Vagina (tissue), 2 donors: ENCODE measurements at places on chromosomes 13 and 19.

DNA sequence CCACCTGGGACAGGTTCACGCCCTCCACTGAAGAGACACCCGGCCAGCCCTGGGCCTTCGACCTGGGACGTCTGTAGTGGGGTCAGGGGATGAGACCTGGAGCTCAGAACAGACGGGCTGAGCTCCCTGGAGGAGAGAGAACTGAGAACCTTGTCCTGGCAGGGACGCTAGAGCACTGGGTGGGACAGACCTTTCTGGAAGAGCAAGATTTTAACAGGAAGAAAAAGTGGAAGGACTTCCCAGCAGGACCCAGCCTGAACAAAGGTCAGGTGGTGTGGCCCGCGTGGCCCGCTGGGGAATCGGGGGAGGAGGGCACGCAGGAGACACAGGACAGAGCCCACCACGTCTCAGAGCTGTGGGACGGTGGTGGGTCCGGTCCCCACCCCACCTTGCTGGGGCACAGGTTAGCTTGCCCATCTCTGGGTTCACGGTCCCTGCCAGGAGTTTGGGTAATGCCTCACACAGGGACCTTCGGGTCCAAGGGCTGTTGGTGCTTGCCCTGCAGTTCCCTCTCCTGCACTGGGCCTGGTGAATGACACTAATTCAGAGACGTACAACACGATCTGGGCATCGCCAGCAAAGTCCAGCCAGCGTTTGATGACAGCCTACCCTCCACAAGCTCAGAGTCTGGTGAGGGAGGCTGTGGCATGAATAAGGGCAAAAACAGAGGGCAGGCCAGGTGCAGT is 1.2 kb upstream of the EFNA2 start:
- DNase-seq: no peak

DNA sequence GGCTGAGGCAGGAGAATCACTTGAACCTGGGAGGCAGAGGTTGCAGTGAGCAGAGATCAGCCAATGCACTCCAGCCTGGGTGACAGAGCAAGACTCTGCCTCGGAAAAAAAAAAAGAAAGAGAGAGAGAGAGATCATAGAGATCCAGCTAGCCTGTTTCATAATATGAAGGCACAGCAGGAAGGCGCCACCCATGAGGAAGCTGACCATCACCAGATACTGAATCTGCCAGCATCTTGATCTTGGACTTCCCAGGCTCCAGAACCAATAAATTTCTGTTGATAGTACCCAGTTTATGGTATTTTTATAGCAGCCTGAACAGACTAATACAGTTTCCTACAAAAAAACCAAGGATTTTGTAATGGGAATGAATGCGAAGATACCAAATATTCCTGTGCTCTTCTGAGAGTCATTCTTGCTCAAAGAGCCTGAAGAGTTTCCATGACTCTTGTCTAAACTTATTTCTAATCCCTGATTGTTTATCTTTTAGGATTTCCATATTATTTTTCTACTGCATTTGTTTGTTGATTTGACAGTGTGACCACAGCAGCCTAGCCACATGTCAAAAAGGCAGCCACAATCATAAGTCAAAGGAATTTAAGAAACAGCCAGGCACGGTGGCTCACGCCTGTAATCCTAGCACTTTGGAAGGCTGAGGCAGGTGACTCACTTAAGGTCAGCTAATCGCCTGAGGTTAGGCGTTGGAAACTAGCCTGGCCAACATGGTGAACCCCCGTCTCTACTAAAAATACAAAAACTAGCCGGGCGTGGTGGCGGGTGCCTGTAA is 37.7 kb upstream of the PDCD5 start:
- no peak for DNase-seq

GRCh38 chr19:45290381-45290931 is 32.2 kb downstream of the CKM start:
- no peak for DNase-seq

DNA sequence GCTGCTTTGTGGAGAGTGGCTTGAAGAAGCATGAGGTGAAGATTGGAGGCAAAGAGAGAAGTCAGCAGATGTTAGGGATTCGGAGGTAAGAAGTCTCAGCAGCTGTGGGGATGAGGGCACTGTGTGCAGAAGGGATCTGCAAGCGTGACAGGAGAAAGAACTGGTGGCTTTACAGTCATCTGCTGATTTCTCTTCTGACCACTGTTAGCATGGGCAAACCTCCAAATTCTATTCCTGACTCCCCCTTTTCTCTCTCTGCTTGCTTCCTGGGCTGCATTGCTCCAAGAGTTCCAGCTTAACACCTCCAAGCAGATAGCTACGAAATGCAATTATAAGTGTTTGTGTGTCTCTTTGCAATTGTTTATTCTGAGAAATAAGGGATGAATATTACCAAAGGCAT is 159.6 kb downstream of the GGACT start:
- DNase-seq: no peak

GRCh38 chr13:76971851-76972829 is 19.7 kb upstream of the CLN5 start:
- DNase-seq: no peak

GRCh38 chr13:27424246-27425157 is at the start of gene GTF3A:
Gene GTF3A, plus strand, starts transcription at chr13:27424619.
- no peak for DNase-seq

DNA sequence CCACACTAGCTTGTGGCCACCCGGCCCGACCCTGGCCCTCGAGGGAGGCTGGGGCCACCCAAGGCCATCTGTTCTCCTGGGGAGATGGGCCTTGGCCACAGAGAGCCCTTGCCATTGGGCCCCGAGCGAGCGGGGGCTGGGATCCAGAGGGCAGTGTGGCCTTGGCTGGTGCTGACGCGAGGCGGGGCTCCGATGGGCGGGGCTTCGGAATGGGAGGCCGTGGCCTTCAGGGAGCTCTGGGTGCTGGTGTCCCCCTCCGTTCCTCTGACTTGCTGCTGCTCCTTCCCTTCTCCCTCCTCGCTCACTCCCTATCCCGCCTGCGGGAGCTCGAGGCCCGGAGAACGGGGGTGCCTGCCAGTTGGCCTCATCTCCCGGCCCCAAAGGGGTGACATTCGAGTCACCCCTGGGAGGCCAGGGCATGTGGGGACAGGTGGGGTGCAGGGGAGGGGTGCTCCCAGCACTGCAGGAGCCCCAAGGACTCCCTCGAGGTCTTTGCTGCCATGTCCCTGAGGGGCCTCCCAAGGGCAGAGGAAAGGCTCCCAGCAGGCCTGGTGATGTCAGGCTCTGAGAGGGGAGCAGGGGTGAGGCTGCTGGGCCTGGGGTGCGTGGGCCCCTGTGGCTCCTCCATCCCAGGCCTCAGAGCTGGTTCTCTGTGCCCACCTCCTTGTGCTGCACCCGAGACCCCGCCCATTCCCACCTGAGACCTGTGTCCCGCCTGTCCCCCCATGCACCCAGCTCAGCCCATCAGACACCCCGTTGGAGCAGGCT is 4.2 kb downstream of the NCLN start:
- DNase-seq: no peak

GRCh38 chr13:68254151-68254550 is 1024.0 kb upstream of the PCDH9 start:
- no peak for DNase-seq

DNA sequence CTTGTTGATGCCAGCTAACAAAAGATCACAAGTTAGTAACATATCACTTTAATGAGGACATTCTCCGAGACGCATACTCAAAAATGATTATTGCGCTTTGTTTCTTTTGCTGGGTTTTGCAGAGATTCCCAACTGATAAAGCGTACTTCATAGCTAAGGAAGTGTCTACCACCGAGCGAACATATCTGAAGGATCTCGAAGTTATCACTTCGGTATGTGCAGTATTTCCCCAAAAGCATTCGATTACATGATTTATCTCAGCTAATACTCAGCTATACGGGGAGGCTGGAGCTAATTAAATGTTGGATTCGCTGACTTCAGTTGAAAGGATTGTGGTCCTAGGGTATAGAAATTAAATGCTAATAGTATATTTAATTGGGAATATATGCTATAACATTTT is 166.3 kb downstream of the STK24 start:
- no peak for DNase-seq

- no peak for DNase-seq
Measured at GRCh38 chr13:42796747-42797356, 15.5 kb downstream of the FAM216B start.

DNA sequence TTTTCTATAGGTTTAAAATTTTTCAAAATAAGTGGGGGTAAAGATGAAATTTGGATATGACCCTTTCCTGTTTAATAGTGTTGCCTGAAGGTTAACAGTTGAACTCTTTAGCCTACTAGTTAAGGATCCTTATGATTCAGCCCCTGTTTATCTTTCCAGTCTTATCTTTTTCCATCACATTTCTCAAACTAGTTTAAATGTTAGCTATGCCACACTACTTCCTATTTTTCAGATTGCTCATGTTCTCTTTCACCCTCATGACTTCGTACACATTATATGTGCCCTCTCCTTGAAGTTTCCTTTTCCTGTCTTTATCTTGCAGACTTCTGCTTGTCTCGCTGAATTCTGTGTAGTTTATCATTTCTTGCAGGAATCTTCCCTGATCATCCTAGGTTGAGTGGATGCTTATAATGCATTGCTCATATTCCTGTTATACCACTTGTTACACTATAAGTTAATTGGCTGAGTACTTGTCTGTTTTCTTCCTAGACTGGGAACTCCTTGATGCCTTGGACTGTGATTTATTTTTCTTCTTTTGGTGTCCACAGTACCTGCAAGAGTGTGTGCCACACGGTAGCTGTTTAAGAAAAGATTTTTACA is 86.7 kb downstream of the FNDC3A start:
- DNase-seq: no peak

DNA sequence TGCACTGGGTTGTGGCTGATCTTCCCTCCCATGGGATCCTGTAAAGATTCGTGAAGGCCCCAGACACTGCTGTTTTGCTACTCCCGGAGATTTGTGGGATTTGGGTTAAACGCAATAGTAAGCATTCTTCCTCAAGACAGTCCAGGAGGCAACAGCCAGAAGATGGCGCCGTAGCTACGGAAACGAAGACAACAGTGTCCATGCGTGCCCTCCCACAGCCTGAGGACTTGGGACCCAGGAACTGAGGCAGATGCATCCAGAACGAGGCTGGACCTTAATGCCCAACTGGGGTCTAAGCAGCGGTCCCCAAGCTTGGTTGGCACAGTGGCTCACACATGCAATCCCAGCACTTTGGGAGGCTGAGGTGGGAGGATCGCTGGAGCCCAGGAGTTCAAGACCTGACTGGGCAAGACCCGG is 57.6 kb upstream of the ZNF507 start:
- DNase-seq: no peak

DNA sequence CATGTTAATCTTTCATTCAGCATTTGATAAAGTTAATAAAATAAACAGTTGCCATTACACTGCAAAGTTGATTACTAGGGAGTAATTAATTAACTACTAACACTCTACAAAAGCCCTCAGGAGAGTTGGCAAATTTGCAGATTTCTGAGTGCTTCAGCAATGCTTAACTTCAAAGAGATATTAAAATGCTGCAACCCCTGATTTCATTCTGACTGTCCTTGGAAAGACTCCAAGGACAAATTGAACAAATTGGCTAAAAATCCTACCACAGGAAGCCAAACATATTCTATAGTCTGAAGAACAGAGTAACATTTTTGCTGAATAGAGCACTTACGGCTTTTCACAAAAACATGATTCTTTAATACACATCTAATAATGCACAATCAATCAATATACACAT is 1543.0 kb downstream of the SLITRK5 start:
- DNase-seq: no peak

GRCh38 chr13:102608974-102609373 is 12.2 kb downstream of the TPP2 start:
- no peak for DNase-seq

DNA sequence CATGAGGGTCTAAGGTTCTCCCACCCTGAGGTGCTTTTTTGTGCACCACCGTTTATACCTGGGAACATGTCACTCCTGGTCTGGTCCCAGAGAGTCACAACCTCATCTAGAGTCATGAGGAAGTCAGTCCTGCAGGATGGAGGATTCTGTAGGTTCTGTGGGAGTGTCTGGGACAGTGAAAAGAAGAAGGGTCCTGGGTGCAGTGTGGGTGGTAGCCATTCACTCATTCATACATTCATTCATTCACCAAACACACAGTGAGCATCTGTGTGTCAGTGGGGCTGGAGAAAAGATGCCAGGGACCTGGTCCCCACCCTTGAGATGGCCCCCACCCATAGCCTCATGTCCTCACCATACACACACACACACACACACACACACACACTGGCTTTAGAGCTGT is 8.7 kb upstream of the CEACAM18 start:
- no peak for DNase-seq
